Suppressor macrophage treated with lipopolysaccharide for 4 hours (primary cell): ENCODE measurements at places on chromosomes 16 and 17.

DNA sequence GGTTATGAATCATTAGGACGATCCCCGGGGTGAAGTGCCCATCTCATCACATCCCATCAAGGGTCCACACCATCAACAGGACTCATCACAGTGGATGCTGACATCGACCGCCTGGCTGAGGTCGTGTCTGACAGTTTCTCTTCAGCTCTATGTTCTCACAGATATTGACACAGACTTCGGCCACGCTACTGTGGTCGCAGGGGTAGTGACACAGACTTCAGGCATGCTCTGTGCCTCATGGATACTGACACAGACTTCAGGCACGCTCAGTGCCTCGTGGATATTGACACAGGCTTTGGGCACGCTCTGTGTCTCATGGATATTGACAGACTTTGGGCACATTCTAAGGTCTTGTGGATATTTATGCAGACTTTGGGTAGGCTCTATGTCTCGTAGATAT, 50.1 kb downstream of the KLHDC4 start:
- DNase-seq, result no peak

GRCh38 chr17:78665952-78666920, 89.0 kb upstream of the DNAH17 start:
- peak; percentile 80 for DNase-seq

GRCh38 chr17:38669520-38669919, 5.2 kb downstream of the EPOP start:
- DNase-seq, result no peak

- no peak for DNase-seq
Measured at GRCh38 chr17:19292377-19292711, 55.2 kb downstream of the EPN2 start.
